Fibroblast of villous mesenchyme (primary cell): ENCODE measurements at places on chromosomes 3 and 15. TPM values are rescaled to one million over a fixed set of nuclear protein-coding genes. Genes with fewer than 3 reads are reported as not detected.

Gene ARRDC4
- total RNA-seq = 11.7 and 18.4 TPM in 2 replicates

Gene ECE2
- total RNA-seq = not detected in 2 replicates

Gene NT5DC2
- total RNA-seq = 45.8 and 85.0 TPM in 2 replicates

Gene GAP43
- total RNA-seq = not detected in 2 replicates
